ENCODE measurements at places on chromosomes 11 and 22.
A peak's percentile ranks its signal among the peaks of the same experiment; 100 is the strongest.

- DNase-seq = peak; percentile 69
Observed at GRCh38 chr11:95699631-95700470, 89.7 kb downstream of the FAM76B start.

GRCh38 chr11:13149991-13150390 is 127.6 kb upstream of the BMAL1 start:
- DNase-seq = no peak

- no peak for DNase-seq
Observed at GRCh38 chr11:110774138-110775014, 62.1 kb upstream of the ARHGAP20 start.

GRCh38 chr11:18699848-18700261 is 1.3 kb downstream of the TMEM86A start:
- DNase-seq = no peak

- DNase-seq = no peak
Observed at GRCh38 chr11:34565417-34566207, 52.0 kb upstream of the ELF5 start.

GRCh38 chr22:39039306-39040126 is 1.1 kb upstream of the APOBEC3F start:
- DNase-seq = no peak
